Spinal cord (tissue), 10 donors: ENCODE measurements at places on chromosomes 13 and 19. TPM values are rescaled to one million over a fixed set of nuclear protein-coding genes. Genes with fewer than 3 reads are reported as not detected.

IGFL2 gene
- total RNA-seq, result 0.61 TPM

IZUMO2 gene
- not detected for total RNA-seq

GGACT gene
- 10.1 TPM for total RNA-seq

ZNF888 gene
- 5.4 TPM for total RNA-seq

MYO16 gene
- 11.7 TPM for total RNA-seq

CEACAM4 gene
- 1.1 TPM for total RNA-seq

HS6ST3 gene
- total RNA-seq, result 36.2 TPM

RYR1 gene
- 6.0 TPM for total RNA-seq

CLDN10 gene
- total RNA-seq, result 14.5 TPM

ZNF880 gene
- total RNA-seq, result 56.7 TPM

PROZ gene
- total RNA-seq, result not detected

ZNF480 gene
- total RNA-seq, result 13.4 TPM

CARM1 gene
- total RNA-seq, result 20.3 TPM

DAND5 gene
- not detected for total RNA-seq

SYNGR4 gene
- total RNA-seq, result not detected

FCGBP gene
- 2.9 TPM for total RNA-seq

PLIN4 gene
- total RNA-seq, result 0.30 TPM

RASIP1 gene
- 2.9 TPM for total RNA-seq

CCDC70 gene
- total RNA-seq, result not detected

ZNF345 gene
- 14.2 TPM for total RNA-seq

CXCL17 gene
- total RNA-seq, result not detected

KLK13 gene
- total RNA-seq, result not detected

POLR2I gene
- 68.3 TPM for total RNA-seq

SMARCA4 gene
- 110 TPM for total RNA-seq

SLC1A5 gene
- 7.1 TPM for total RNA-seq

RAVER1 gene
- total RNA-seq, result 5.4 TPM

ARHGAP45 gene
- 7.3 TPM for total RNA-seq

BSPH1 gene
- total RNA-seq, result not detected

ZNF554 gene
- 11.1 TPM for total RNA-seq

MUC16 gene
- under 0.01 TPM for total RNA-seq

ZNF573 gene
- total RNA-seq, result 27.3 TPM

CLEC4M gene
- 0.33 TPM for total RNA-seq

HRC gene
- 1.5 TPM for total RNA-seq

LSR gene
- total RNA-seq, result 29.4 TPM

SHISA7 gene
- total RNA-seq, result 5.2 TPM
